ENCODE measurements at places on chromosomes 7 and 10.

DNA sequence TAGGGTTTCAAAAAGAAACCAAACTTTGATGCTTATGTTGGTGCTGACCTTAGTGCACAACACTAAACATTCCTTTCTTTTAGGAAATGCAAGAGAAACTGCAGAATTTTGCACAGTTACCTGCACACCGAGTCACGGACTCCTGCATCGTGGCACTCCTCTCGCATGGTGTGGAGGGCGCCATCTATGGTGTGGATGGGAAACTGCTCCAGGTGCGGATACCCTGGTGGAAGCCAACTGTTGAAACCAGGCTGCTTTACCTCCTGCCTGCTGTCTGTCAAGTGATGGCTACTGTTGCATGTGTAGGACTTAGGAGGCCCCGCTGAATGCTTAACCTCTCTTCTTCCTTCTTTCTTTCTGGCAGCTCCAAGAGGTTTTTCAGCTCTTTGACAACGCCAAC lies 11.7 kb downstream of the CASP2 start:
- DNase-seq, result peak; percentile 69

DNA sequence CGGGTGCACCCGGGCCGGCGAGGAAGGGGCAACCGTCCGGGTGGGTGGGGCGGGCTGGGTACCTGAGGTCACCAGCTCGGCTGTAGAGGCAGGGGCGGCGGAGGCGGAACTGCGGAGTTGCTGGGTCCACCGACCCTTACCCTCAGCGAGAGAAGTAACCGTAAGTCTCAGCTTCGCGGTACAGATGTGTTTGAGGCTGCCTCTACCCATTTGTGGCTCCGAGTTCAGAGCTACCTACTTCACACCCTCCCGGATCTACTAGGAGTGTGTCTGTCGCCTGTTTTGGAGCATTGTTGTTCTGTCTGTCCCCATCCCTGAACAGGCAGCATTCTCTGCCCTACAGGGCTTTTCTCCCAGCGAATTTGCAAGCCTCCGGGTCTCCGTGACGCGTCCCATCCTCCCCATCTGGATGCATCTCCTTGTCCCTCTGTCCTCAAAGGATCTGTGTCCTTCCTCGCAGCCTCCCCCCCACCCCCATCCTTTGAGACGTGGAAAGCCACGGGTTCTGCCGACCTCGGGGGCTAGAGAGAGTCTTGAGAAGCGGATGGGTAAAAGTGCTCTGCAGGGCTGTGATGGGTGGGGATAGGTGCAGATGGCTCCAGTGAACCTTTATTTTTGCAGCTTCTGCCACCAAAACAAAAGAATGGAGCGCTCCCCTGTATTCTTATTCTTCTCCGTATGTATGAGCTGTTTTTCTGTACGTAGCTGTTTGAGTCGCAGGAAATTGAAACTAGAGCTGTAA lies 757 bp downstream of the ANKIB1 start:
- peak; percentile 32 for DNase-seq

GRCh38 chr7:83633516-83633915 lies 15.4 kb downstream of the SEMA3E start:
- no peak for DNase-seq

DNA sequence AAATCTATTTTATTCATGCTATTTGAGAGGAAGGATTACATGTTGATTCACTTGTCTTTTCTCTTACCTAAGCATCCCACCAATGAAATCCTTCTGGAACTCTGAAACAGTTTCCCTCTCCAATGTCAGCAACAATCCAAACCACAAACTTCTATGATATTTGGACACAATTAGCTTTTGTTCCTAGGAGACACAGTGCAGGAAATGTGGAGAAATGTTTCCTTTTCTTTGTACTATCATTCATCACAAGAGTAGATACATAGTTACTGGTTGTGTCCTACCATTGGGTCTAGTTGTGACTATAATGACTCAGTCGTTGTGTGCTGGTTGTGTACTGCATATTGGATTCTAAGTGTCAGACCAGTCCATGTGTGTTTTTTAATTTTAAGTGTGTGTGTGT lies 156.8 kb upstream of the MAGI2 start:
- peak; percentile 92 for DNase-seq

- DNase-seq, result no peak
Measured at GRCh38 chr7:144035385-144035784, 13.4 kb upstream of the OR2A5 start.

GRCh38 chr7:27167916-27168264 lies 2.6 kb upstream of the HOXA9 start:
- DNase-seq, result no peak

DNA sequence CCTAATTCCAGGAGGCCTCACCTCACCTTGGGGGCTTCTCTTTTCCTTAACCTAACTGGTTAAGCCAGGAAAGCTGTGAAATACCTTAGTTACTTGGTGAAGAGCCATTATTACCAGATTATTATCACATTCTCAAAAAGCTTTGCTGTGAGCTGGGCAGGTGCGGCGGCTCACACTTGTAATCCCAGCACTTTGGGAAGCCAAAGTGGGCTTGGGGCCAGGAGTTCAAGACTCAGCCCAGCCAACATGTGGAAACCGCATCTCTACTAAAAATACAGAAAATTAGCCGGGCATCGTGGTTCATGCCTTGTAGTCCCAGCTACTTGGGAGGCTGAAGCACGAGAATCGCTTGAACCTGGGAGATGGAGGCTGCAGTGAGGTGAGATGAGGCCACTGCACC lies 102.4 kb upstream of the KLF6 start:
- no peak for DNase-seq

GRCh38 chr10:107856047-107856315 lies 691.5 kb upstream of the SORCS1 start:
- no peak for DNase-seq

DNA sequence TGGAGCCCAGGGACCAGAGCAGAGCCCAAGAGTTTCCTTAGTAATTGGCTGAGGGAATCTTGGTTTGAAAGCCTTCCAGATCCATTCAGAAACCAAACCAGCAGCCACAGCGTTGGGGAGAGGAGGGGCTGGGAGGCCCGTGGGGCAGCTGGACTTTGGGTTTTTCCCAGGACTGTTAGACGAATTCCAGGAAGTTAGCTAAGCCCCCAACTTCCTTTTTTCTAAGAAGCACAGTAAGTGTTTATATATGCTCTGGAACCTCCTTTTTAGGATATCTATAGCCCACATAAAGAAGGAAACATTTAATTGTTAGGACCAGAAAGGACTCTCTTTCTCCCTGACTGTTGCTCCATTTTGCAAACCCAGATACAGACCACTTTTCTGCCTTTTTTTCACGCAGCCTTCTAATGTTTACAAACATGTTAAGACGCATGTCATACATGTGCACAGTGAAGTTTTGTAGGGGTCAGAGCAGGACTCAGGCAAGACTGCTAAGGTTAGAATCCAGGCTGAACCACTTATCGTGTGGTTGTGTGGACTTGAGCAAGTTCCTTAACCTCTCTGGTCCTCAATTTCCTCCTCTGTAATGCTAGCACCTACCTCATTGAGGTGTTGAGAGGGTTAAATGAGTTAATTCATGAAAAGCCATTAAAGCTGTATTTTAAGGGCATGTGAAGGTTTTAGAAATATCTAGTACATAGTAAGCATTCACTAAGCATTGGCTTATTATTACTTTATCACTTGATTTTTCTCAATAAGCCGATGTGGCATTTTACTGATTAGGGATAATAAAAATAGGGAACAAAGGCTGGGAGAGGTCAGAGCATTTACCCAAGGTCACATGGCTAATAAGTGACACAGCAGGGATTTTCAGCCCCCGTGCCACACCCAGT lies 42.4 kb downstream of the TBATA start:
- DNase-seq, result no peak

DNA sequence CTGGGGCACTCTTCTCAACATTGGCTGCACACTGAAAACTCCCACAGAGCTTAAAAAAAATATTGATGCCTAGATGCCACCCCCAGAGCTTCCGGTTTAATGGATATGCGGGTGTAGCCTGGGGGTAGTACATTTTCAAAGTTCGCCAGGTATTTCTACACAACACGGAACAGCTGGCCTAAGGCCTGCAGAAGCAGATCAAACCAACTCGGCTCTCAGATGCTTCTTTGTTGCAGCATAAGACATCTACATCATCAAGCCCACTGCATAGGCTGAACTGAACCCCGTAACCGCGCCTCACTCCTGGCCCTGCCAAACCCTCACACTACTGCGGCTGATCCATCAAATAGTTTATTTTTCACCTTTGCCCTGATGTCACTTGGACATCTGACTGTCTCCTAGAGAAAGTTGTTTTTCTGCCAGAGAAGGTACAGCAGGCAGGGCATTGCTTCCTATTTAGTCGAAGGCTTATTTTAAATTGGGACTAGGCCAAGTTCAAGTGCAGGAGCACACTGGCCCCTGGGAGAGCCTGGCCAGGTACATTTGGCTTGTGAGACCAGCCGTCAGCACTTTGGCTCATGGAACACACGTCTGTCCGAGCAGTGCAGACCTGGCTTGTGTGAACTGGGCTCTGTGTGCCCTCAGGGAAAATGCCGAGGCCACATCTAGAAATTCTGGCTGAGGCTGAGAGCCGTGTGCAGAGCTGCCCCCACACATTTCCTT lies 113.3 kb downstream of the TACC2 start:
- no peak for DNase-seq

GRCh38 chr10:80126876-80127275 lies 5.7 kb upstream of the PLAC9 start:
- peak; percentile 55 for DNase-seq

DNA sequence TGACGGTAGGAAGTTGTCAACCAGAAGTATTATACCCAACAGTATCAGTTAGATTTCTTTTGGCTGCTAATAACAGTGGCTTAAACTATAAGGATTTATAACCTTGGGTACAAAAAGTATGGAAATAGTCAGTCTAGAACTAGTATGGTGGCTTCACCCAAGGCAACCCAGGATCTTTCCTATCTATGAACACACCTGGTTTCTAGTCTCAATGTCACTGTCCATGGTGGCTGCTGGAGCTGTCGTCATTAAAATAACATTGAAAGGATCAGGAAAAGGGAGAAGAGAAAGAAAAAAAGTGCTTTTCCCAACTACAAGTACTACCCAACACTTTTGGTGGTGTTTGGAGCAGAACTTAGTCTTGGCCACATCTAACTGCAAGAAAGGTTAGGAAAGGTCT lies 27.7 kb downstream of the PHTF2 start:
- no peak for DNase-seq

GRCh38 chr10:73842349-73842748 lies 31.0 kb upstream of the NDST2 start:
- DNase-seq, result no peak

- no peak for DNase-seq
Measured at GRCh38 chr7:46518713-46519112, 597.6 kb upstream of the IGFBP3 start.

GRCh38 chr10:11213137-11213536 lies 195.5 kb downstream of the CELF2 start:
- no peak for DNase-seq

- DNase-seq, result no peak
Measured at GRCh38 chr7:47698386-47698785, 116.5 kb upstream of the TNS3 start.

GRCh38 chr10:130231251-130231741 lies 95.1 kb downstream of the GLRX3 start:
- DNase-seq, result no peak

DNA sequence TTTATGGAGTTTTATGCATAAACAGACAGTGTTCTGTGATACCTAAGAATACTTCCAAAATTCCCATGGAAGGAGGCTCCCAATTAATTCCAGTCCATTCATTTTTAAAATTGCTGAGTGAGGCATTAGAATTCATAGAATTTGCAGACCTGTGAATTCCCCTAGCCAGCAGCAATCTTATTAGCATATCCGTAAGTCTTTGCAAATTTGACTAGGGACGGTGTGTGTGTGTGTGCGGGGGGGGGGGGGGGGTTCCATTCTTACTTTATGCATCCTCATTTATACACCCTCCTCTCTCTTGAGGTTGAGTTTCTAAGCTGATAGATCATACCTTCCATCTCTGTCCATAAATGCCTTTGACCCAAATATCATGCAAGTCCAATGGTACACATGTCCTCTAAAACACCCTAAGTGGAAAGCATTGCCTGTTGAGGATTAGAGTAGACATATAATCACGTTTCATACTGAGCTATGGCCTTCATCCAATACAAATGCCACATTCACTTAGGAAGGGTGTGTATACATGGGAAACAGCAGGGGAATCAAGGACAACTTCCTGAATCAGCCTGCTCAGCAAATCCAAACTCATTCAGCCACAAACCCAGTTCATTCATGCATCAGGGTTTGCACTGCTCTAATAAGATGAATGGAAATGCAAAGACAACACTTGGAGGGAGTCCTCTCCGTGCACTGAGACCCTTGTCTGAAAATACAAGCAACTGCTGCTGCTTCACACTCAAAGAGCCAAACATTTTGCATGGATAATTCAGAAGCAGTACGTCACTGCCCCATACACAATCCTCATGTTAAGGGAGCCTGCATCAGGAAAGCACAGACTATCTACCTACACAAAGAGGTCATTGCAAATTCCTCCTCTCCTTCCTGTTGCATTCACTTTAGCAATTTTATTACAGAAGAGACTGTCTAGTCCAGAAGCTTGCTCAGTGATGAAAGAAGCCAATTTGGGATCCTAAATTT lies 350.8 kb downstream of the KCNMA1 start:
- DNase-seq, result no peak

- DNase-seq, result peak; percentile 8
Measured at GRCh38 chr10:8444630-8445029, 390.1 kb downstream of the GATA3 start.

- DNase-seq, result no peak
Measured at GRCh38 chr7:32658467-32658869, 163.2 kb downstream of the AVL9 start.

GRCh38 chr7:69256634-69257081 lies 341.6 kb upstream of the AUTS2 start:
- DNase-seq, result no peak

- no peak for DNase-seq
Measured at GRCh38 chr7:133478591-133479135, 225.8 kb downstream of the EXOC4 start.

- no peak for DNase-seq
Measured at GRCh38 chr7:131925636-131926035, 369.2 kb upstream of the PODXL start.

DNA sequence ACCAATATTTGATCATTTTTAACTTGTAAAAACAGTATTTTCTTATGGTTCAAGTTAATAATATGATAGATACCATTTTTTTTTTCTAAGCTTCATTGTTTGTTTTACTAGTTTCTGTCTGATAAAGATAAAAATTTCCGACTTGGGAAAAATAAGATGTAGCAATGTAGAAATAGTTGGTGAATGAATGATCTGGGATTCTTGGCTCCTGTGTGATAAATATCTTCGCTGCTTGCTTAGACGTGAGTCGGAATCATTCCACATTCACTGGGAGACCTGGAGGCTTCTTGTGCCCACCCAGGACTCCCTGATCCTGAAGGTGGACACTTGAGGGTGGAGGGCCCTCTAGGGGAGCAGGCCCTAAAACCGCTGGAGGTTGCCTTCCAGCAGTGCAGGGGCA lies 47.9 kb downstream of the EXOC4 start:
- no peak for DNase-seq

DNA sequence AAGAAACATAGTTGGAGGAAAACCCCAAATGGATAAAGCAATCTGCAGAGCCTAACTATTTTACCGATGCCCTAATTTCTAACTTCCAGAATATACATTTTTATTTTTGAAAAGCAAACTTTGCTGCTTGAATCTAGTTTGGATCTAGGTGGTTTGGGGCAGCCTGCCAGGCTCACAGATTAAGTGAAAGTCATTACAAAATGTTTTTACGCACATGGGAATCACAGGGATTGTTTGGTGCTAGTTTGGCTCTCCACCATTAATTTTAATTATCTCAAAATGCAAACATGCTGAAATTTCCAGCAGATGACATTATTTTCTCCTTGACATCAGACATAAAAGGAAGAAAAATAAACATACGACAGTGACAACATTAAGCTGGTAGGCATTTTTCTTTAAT lies 166.7 kb upstream of the INHBA start:
- no peak for DNase-seq
